Fibroblast of villous mesenchyme (primary cell): ENCODE measurements at places on chromosomes 6 and 20.

GRCh38 chr6:155388591-155388990, 67.0 kb downstream of the NOX3 start:
- DNase-seq: peak; percentile 54

- DNase-seq: no peak
Measured at GRCh38 chr6:80226151-80226550, 119.7 kb downstream of the BCKDHB start.

GRCh38 chr6:102390541-102390940, 997.0 kb downstream of the GRIK2 start:
- no peak for DNase-seq

DNA sequence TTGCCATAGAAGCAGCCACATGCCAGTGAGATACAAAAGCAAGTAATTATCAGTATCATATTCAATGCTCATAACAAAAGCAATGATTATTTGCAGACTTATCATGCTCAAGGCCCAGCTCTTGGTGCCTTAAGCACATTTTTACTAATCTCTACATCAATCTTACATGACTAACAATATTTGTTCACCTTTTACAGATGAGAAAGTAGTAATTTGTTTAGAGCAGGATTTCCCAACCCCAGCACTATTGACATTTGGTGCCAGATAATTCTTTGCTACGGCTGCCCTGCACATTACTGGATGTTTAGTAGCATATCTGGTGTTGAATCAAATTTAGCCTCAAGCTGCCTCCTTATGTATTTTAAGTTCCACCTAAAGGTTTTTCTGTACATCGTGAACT, 19.0 kb upstream of the DOK5 start:
- DNase-seq: no peak

- DNase-seq: no peak
Measured at GRCh38 chr20:22080985-22081384, 375.5 kb downstream of the PAX1 start.

GRCh38 chr20:34829191-34829590, 3.7 kb upstream of the NCOA6 start:
- DNase-seq: no peak

- DNase-seq: no peak
Measured at GRCh38 chr6:19839237-19839546, 2.0 kb downstream of the ID4 start.

- DNase-seq: no peak
Measured at GRCh38 chr20:13174402-13174801, 46.7 kb upstream of the ISM1 start.

DNA sequence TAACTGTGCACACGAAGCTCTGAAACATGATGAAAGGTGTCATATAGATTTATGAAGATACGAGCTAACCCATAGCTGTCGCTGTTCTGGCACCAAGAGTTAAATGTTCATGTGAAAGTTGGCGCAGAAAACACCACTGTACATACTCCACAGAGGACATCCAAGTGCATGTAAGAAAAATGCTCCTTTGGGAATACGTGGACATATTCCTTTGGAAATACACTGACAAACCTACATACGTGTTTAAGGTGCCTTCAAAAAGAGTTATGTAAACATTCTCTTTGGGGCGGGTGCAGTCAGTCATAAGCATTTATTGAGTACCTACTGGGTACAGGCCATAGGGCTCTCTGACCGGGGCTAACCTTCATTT, 723 bp upstream of the ARID1B start:
- peak; percentile 55 for DNase-seq

DNA sequence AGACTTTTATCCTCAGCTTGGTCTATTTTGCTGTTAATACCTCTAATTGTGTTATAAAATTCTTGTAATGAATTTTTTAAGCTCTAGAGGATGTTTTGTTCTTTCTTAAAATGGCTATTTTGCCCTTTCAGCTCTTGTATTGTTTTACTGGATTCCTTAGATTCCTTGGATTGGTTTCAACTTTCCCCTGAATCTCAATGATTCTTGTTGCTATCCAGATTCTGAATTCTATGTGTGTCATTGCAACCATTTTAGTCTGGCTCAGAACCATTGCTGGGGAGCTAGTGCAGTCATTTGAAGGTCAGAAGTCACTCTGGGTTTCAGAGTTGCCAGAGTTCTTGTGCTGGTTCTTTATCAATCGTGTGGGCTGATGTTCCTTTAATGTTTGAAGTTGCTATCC, 37.1 kb downstream of the OTOR start:
- DNase-seq: no peak

DNA sequence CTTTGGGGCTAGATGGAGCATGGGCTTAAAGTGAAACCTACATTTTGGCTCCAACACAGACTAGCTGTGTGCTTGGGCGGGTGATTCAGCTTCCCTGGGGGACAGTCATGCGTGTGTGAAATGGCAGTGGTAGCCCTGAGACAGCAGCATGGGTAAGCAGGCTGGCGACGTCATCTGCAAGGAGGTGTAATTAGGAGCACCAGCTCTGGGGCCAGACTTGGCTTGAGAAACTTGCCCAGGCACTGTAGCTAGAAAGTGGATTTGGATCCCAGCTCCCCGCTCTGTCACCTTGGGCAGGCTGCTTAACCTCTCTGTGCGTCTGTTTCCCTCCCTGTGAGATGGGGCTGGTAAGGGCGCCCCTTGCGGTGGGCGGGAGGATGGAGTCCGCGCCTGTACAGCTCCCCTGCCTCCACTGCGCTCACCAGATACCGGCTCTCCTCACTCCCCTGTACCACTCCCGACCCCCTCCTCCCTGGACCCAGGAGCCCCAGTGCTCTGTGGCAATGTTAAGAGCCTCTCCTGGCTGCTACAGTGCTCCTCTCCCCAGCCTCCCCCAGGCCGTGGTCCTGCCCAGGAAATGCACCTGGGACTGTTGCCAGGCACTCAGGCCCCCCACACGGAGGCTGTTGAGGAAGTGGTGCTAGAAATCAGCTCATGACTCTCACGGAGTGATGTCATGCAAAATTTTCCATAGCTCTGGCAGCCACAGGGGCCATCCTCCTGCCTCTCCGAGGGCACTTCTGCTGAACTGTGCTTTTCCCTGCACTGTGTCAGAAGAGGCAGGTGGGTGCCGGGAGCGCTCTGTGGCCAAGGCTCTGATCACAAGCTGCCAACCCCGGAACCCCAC, 44.6 kb downstream of the SYNJ2 start:
- DNase-seq: peak; percentile 99

DNA sequence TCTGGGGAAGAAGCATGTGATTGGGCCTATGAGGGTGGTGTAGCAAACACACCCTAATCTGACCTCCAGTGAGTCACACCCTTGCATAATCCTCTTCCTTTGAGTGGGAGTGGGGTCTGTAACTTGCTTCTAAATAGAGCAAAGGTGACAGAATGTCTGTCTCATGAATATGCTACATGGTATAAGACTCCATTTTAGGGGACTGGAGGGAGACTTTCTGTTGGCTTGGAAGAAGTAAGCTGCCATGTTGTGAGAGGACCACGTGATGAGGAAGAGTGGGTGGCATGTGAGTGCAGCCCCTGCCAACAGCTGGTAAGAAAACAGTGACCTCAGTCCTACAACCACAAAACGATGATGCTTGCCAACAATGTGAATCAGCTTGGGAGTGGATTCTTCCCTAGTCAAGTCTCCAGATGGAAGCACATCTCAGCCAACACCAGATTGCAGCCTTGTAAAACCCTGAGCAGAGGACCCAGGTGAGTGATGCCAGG, 3.7 kb downstream of the AK9 start:
- peak; percentile 74 for DNase-seq

- peak; percentile 86 for DNase-seq
Measured at GRCh38 chr20:31713312-31714273, 9.1 kb downstream of the BCL2L1 start.

- DNase-seq: no peak
Measured at GRCh38 chr6:117740605-117741004, 65.3 kb downstream of the NUS1 start.

DNA sequence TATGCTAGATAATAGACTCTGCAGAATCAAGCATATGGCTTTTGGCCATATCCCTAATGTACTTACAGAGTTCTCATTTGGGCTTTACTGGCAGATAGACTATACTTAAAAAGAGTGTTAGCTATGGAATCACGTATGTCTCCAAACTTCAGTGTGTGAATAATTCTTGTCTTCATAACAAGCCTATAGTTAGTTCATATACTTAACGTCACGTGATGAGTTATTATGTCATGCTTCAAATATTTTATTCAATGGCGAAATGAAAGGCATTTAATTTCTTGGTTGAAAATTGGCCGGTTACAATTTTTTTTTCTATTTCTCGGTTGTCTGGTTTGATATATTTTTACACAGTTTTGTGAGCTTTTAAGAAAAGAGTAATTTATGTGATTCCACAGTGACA, 62.7 kb downstream of the MEI4 start:
- DNase-seq: no peak

DNA sequence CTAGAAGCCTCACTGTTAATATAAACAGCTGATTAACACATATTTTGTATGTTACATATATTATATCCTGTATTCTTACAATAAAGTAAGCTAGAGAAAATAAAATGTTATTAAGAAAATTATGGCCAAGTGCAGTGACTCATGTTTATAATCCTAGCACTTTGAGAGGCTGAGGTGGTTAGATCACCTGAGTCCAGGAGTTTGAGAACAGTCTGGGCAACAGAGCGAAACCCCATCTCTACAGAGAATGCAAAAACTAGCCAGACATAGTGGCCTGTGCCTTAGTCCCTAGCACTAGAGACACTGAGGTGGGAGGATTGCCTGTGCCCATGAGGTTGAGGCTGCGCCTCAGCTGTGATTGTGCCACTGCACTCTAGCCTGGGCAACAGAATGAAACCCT, 81.9 kb downstream of the NCOA3 start:
- DNase-seq: no peak

GRCh38 chr6:17653198-17653882, 53.2 kb downstream of the FAM8A1 start:
- no peak for DNase-seq

- no peak for DNase-seq
Measured at GRCh38 chr6:34465531-34466241, at the start of gene PACSIN1. TSS of gene PACSIN1 (plus strand) at chr6:34466076. CDS start at chr6:34526306, 60,230 bp downstream.

DNA sequence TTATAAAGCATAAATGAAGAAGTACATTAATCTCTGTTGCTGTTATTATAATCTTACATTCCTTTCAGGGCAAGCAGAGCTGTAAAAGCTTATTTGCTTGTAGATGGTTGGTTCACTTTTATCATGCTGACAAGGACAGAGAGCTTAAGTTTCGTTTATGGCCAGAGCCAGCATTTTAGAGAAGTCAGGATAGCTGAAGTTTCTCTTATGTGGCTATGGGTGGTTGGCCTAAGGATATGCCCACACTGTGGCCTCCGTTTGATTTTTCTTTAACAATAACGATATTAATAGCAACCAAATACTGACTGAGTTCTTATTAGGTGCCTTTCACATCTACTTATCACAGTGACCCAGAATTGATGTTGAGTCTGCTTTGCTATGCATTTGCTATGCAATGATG, 78.5 kb downstream of the FARS2 start:
- DNase-seq: no peak

- DNase-seq: no peak
Measured at GRCh38 chr20:49279677-49280462, 2.0 kb upstream of the ZNFX1 start.

- peak; percentile 55 for DNase-seq
Measured at GRCh38 chr20:50335105-50335504, 144.5 kb downstream of the CEBPB start.

- peak; percentile 19 for DNase-seq
Measured at GRCh38 chr6:43455531-43456428, at the start of gene DLK2. TSS of gene DLK2 (minus strand) at chr6:43455548. CDS start at chr6:43454825, 723 bp downstream.

GRCh38 chr6:90101403-90101802, 195.2 kb downstream of the BACH2 start:
- DNase-seq: no peak

DNA sequence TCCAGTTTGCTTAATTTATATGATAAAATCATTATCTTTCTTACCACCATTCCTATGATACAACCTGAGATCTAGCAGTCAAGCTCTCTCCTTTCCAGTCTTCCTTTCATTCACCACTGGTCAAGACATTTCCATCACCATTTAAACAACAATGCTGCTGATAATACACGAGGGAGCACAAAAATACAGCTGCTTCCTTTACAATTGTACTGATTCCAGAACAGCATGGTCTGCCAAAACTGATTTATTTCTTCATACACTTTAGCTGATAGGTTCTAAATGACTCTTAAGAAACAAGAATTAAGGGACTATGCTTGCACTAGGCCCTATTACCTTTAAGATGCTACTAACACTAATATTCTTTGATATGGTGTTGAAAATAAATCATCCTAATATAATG, 65.0 kb downstream of the EPM2A start:
- no peak for DNase-seq

DNA sequence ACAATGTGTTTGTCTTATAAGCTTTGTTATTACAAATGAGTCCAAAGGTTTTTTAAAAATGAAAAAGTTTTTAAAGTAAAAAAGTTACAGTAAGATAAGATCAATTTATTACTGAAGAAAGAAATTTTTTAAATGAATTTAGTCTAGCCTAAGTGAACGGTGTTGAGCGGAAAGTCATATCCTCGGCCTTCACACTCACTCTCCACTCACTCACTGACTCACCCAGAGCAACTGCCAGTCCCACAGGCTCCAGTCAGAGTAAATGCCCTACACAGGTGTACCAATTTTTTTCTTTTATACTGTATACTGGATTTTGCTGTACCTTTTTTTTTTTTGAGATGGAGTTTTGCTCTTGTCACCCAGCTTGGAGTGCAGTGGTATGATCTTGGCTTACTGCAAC, 42.7 kb upstream of the AGPAT4 start:
- DNase-seq: no peak

DNA sequence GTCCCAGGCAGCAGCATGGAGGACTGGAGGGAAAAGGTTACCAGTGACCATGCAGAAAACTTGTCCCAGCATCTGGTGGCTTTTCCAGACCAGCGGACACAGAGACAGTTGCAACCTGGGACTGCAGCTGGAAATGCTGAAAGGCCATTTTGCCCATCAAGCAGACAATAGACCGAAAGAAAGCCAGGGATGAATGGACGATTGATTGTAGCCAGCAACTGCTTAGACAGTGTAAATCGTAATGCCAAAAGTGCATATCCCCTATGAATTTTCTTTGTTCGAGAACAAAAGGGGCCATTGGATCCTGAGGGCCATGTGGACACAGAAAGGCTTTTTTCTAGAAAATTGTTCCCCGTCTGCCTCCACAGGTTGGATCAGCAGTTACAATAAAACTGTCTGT, 115.7 kb downstream of the MBOAT1 start:
- no peak for DNase-seq

DNA sequence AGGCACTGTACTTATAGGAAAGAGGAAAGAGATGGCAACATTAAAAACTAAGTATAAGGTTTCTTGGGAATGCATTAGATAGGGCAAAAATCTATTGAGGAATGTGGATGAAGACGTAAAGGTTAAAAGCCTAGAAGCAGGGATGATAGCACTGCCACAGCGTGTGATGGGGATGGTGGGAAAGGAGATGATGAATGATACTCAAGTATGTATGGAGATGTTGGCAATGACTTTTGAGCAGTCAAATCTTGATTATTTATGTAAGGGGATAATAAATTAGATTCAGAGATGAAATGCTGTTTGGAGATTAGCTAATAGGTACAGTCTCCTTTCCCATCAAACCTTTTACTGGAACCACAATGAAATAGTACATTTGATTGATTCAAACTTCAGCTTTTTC, 432.8 kb downstream of the GRIK2 start:
- no peak for DNase-seq

GRCh38 chr6:86848986-86849385, 88.3 kb upstream of the HTR1E start:
- DNase-seq: no peak

- peak; percentile 55 for DNase-seq
Measured at GRCh38 chr6:16731478-16732051, 29.7 kb downstream of the ATXN1 start.

GRCh38 chr20:49392745-49393144, 89.7 kb downstream of the KCNB1 start:
- DNase-seq: no peak
